Activated CD8-positive, alpha-beta T cell treated with anti-CD3 and anti-CD28 coated beads for 36 hours (primary cell): ENCODE measurements at places on chromosomes 7 and 10.

GRCh38 chr7:18624459-18624858 lies 128.9 kb downstream of the HDAC9 start:
- no peak for DNase-seq

GRCh38 chr7:24368161-24368560 lies 84.2 kb downstream of the NPY start:
- DNase-seq, result no peak

DNA sequence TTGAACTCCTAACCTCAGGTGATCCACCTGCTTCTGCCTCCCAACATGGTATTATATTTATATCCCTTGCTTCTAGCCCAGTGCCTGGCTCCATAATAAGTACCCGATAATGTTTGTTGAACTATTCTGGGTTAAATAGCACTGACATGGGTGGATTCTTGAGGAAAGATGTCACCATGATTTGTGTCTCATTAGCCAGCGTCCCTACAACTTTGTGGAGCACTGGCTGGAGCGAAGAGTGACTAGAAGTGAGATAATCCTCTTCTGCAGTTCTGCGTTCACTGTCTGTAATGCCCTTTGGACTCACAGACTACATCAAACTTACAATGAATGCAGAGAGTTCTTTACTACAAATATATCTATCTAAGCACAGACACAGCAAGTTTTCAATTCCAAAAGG lies 16.9 kb upstream of the AKR1E2 start:
- DNase-seq, result no peak

DNA sequence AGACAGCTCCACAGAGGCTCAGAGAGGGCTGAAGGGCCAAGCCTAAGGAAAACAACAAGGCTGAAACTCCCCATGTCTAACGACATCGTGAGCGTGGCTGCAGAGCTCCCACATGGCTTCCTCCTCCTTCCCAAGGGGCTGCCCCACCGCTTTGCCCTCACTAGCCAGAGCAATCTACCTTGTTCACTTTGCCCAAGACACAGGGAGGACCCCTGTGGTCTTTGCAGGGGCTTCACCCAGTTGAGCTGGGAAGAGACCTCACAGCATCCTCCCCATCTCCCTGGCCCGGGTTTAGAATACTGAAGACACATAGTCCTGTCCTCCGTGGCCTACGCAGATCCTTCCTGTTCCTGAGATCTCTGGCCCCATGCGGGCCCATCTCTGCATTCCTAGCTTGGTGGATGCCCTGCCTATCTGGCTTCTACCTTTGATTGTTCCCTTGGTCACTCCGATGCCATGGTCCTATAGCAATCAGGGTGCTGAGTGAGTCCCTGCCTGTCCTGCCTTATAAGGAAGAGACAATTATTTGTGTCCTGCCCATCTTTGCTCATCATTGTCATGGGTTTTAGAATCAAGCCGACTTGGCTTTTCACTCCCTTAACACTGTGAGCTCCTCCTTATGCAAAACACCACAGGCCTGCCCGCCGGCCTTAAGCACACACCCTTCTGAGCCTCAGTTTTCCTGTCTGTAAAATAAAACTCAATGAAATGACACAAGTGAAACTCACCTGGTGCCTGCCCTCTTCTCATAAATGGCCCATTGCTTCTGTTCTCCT lies 73.2 kb downstream of the PARP12 start:
- DNase-seq, result no peak

DNA sequence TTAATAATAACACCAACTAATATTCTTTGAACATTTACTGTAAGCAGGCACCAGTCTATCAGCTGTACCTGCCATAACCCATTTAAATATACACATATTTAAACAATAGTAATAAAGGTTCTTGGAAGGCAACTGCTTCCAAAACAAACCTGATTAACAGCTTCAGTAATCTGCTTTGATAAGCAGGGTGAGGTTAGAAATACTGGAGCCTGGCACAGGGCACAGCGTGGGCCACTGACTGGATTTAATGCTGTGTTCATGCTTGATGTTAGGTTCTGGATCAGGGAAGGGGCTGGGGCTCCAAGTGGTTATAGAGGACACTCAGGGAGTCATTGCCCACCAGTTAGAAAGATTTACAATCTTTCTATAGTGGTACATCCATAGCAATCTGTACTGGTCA lies 10.9 kb upstream of the C10orf120 start:
- no peak for DNase-seq

GRCh38 chr10:71838264-71839211 lies 12.5 kb downstream of the PSAP start:
- no peak for DNase-seq

- DNase-seq, result peak; percentile 91
Observed at GRCh38 chr7:55534262-55534915, 37.9 kb downstream of the VOPP1 start.

DNA sequence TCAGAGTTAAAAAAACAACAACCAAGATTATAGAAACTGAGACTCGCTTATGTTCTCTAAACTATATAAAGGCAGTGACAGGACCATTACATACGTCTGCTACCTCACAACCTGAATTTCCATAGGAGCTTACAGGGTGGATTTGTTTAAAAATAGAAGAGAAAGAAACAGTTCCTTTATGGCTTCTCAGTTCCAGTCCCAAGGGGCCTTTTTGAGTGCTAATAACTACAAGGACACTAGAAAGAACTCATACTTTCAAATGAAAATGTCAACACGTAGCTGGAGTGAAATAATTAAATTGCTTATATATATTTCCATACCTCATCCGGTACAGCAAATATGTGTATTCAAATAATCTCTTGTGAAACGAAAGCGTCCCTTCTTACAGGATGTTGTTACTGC lies 19.7 kb downstream of the TSPAN12 start:
- DNase-seq, result no peak

DNA sequence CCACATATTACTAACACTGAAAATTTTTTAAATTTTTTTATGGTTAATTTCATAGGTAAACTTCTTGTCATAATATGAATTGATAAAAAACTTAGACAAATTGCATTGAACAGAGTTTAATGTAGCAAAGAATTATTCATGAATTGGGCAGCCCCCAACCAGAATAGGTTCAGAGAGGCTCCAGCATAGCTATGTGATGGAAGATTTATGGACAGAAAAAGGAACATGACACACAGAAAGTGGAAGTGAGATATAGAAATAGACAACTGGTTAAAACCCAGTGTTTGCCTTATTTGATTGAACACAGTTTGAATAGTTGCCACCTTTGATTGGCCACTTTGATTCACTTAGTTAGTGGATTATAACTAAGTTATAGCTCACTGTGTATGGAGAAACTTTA lies 87.2 kb downstream of the AHR start:
- DNase-seq, result no peak

DNA sequence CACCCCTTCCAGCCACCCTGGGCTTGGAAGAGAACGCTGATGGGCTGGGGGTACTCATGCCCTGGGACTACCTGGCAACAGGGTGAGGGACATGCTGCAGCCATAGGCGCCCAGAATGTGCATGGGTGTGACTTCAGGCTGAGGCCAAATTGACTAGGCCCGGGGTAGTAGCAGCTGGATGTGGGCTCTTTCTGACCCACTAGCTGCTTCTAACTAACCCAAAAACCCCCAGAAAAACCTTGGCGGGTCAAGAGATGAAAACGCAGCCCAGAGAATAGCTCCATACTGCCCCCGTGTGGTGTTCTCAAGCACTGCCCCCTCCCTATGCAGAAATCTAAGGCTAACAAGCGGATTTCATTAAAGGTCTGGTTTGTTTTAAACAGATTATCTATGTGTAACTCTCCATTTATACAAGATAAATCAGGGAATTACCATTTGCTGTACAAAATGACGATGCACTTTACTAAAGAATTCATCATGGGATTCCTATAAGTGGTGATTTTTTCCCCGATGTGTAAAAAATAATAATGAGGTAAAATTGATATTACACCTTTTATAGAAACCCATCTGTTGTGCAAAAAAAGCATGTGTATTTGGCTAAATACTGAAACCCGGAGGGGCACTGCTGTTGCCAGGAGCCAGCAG lies 4.2 kb downstream of the SMARCD3 start:
- DNase-seq, result peak; percentile 84
